ENCODE measurements at places on chromosomes 12 and 14.

DNA sequence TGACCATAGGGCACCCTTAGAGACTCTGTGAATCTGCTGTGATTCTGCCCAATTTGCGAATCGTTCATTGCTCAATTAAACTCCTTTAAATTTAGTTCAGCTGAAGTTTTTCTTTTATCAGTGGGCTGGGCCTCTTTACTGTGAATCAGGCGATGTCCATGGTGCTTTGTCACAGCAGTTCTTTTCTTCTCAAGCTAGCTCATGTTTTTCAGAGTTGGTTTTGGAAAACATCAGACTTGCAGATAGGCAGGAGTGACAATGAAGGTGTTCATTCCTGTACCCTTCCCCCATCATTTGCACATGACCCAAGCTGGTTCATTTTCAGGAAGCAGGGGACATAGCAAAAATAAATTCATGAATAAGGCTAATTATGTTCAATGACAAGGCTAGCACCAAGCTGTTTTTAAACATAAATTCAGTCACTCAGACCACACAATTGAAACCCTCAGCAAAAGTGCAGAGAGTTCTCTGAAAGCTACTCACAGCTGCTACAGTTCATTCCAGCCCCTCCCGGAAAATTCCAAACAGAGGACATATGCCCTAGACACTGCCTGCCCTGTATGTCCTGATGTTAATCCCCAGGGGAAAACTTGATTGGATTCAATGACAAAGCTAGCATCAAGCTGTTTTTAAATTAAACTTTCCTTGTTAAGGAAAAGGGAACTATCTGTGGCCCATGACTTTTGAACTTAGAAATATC, 383.3 kb downstream of the C12orf75 start:
- DNase-seq: no peak

GRCh38 chr12:123071857-123072256, 79.0 kb downstream of the PITPNM2 start:
- no peak for DNase-seq

GRCh38 chr12:132597333-132598316, 12.8 kb downstream of the LRCOL1 start:
- peak; percentile 63 for DNase-seq

DNA sequence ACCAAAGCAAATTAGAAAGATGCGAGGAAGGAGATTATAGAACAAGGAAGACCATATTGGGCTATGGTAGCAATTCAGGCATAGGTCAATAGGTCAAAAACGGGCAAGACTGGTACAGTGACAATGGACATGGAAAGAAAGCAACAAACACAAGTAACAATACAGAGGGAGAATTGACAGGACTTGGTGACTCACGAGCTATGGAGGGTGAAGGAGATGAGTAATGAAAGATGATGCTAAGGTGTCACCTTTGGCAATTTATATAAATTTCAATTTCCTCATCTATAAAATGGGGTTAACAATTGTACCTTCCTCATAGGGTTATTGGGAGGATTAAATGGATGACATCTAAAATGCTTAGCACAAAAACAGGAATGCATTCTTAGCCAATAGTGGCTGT, 15.1 kb upstream of the DUSP16 start:
- no peak for DNase-seq

DNA sequence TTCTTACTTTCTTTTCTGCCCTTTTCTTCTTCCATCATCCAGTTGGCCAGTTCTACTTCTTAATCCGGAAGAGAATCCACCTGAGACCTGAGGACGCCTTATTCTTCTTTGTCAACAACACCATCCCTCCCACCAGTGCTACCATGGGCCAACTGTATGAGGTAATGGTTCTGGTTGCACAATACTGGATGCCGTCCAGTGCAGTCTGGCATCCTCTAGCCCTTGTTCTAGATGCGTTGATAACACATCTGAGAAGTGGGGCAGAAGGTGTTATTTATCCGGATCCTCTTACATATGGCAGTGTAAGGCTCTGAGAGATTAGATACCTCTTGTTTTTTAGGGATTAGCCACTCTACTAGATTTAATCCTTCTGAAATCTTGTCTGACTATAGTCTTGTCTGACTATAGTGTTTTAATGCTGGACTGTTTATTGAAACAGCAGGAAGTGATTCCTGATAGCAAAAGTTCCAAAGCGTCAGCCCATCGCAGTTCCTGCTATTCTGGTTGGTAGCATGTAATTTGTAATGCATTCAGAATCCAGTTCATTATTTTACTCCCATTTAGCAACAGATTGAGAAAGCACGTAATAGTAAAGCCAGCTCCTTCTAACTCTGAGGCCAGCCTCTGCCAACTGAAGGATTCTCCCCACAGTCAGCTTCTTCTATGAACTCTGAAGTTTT, 7.9 kb downstream of the GABARAPL1 start:
- DNase-seq: no peak

DNA sequence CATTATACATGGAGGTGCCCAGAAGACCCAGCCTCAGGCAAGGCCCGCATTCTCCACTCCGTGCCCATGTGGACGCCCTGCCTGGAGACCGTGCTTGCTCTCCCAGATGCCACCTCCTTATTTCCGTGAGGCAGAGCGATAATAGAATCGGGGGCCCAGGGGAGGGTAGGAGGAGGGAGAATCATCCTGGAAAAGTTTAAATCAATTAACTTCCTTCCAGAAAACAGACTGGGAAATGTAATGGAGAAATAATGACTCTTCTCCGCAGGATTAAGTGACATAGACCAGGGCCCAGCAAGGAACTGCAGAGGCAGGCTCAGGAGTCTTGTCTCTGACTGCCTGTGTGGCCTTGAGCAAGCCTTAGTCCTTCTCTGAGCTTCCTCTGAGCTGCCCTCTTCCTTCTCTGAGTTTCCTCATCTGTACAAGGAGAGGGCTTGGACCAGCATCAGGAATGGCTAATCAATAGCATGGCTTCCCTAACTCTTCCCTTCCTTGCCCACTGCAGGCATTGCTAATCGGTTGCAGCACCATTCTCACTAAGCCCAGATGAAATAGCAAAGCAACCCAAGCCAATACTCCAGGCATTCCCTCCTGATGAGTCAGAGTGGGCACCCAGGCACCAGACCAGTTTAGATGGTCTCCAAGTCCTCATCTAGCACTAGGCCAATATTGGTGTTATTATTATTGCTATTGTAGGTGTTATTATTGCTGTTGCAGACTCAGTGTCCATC, 11.3 kb upstream of the FAM222A start:
- DNase-seq: no peak

DNA sequence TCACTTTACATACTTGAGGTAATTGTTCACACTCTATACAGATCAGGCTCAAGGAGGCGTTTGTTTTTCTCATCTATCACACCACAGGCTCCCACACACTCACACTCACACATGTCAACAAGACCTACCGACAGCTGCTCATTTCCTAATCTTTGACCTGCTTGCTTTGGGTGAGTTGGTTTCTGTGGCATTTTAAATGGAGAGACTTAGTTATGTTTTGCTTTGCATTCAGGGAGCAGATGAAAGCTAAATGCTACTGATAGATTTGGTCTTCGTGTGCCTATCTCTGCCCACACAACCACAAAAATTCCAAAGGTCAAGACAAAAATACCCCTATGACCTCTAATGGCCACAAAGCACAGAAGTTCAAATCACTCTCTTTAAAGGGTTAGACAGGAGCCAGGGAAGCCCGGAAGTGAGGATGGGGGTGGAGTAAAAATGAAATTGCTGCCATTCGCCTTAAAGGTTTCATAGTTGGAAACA, 203.5 kb upstream of the G2E3 start:
- DNase-seq: no peak

DNA sequence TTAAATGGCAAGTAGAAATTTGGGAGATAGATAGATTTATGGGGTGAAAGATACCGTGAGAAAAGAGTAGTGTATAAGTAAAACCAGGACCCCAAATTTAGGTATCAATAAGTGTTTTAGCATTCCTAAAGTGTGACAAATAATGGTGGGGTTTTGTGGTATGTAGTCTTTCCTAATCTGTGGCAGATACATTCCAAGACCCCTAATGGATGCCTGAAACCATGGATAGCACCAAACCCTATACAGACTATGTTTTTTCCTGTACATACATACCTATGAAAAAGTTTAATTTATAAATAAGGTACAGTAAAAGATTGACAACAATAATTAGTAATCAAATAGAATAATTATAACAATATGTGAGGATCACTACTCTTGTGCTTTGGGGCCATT, 14.4 kb upstream of the TCP11L2 start:
- DNase-seq: no peak

DNA sequence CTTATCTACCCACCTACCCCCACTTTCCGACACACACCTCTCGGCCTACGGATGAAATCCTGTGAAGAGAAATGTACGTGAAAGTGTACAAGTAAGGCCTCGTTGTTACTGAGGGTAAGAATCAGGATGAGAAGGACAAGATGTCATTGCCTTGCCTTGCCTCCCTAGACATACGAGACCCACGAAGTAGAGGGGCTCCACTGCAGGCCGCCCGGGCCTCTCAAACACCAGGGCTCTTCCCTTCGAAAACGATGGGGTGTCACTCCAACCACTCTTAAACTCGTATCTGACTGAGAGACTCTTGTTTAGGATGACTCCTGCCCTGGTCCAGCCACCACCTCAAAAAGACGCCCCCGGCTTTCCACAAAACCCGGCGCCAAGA, 498 bp downstream of the RACGAP1 start:
- peak; percentile 9 for DNase-seq

- no peak for DNase-seq
Observed at GRCh38 chr14:73833530-73834260, 17.9 kb upstream of the PTGR2 start.

- DNase-seq: no peak
Observed at GRCh38 chr12:28878629-28879028, 270.4 kb upstream of the FAR2 start.

DNA sequence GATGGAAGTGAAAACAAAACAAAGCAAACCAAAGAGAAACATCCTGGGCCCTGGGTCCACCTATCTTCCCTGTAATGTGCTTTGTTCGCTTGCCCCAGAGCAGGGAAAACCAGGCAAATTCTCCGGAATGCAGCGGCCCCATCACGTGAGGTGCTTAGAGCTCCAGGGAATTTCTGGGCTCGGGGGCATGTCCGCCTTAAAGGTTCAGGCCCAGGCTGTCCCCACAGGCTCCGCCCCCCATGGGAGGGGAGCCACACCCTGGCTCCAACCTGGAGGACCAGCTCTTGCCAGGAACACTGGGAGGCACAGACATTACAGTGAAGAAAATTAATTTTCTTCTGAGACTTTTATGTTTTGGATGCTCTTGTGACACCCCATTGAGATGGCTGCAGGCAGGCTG, 69.9 kb downstream of the RBM19 start:
- no peak for DNase-seq

- DNase-seq: no peak
Observed at GRCh38 chr12:27552886-27553560, 29.0 kb downstream of the PPFIBP1 start.

DNA sequence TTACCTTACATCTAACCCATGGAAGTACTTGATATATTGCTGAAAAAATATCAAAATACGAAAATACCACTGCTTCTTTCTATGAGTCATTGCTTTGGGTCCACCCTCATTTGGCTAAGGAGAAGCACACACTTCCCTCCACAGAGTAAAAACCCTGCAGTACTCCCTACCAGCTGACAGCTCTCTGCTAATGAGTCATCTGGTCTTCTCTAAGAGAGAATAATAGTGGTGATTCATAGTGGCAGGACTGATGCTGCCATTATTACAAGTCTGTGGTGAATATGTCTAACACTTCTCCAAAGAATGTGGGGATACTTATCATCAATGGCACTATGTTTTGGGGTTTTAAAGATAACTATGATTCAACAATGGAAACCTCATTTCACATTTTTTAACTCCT, 90.7 kb downstream of the PPFIA2 start:
- no peak for DNase-seq

DNA sequence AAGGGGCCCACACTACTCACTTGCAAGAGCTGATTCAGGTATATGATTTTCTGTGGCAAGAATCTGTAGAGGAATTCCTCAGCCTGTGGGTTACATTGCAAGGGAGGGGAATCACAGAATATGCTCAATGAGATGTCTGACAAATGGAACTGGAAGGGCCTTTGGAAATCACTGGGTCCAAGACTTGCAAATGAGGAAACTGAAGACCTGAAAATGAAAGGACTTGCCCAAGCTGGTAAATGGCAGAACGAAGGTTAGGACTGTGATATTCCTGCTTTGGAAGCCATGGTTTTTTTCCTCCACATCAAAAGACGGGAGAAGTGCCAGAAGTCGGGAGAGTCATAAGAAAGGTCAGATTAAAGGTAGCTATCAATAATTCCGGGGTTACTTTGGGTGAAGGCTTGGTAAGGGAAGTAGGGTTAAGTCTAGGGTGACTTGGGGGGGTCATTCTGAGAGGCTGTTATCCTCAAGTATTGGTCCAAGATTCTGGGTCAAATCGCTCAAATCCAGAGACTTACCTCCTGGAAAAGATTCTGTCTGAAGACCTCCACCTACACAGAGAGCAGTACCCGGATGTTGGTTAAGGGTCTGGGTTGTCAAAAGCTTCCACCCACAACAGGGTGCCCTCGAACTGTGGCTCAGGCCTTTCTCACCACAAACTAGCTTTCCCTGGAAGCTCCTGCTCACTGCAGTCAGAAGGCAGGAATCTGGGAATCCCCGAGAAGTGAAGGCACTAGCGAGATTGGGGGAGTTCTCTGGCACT, 539 bp downstream of the PSME2 start:
- no peak for DNase-seq

DNA sequence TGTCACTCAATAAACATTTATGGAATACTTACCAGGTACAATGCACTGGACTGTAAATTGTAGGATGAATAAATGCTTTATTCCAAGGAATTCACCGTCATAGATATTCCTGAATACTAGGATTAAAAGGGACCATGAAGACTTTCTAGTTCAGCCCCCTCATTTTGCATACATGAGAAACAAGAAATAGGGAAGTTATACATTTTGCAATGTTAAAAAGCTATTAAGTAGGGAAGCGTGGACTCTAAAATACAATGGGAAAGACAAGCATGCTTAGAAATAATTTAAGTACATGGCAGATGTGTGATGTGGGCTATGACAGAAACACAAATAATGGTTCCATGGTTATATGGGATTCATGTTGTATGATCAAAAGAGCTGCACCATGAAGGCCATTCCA, 89.4 kb upstream of the SYT10 start:
- no peak for DNase-seq

- DNase-seq: no peak
Observed at GRCh38 chr12:5051913-5052312, 8.2 kb downstream of the KCNA5 start.

DNA sequence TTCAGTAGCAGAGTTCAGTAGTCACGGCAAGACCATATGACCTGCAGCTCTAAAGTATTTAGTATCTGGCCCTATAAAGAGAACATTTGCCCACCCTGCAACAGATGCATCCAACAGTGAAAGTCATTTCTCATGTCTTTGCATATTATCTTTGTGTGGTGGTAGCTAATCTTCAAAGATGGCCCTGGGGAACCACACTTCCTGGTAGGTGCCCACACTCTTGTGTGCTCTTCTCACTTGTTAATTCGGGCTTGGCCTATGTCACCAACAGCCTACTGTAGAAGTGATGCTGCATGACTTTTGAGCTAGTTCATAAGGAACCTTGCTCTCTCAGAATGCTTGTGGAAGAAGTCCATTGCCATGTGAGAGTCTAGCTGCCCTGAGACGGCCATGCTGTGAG, 85.6 kb downstream of the MAP1LC3B2 start:
- DNase-seq: no peak

- DNase-seq: no peak
Observed at GRCh38 chr14:73627151-73627558, 14.8 kb downstream of the ACOT6 start.

All from CD4-positive, alpha-beta T cell treated with Interleukin-17A for 1 hour (primary cell).